ENCODE measurements at places on chromosomes 4 and X. TPM values are rescaled to one million over a fixed set of nuclear protein-coding genes. Genes with fewer than 3 reads are reported as not detected.

The TMPRSS11E gene
- total RNA-seq: 15.2 TPM

The GLRA2 gene
- not detected for total RNA-seq

The BDH2 gene
- 38.0 TPM for total RNA-seq

The AFP gene
- not detected for total RNA-seq

The CFAP299 gene
- not detected for total RNA-seq

The ARSJ gene
- 0.77 TPM for total RNA-seq

The FNIP2 gene
- 8.9 TPM for total RNA-seq

The GPR78 gene
- 6.2 TPM for total RNA-seq

The VCX gene
- 0.64 TPM for total RNA-seq

DNA sequence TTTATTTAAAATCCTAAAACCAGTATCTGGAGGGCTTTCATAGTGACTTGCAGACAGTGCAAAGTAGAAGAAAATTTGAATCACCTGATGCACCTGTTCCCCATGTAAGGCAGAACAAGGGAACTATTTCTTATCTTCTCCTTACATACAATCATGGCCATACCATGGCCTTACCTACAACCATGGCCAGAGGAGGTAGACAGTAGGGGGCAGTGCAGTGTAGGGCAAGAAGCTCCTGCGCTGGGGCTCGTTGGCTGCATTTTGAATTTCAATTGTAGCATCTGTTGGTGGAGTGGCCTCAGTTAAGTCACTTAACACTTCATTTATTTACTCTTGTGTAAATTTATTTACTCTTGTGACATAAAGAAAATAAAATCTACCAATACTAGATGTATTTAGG is 33.0 kb downstream of the GALNTL6 start:
- no peaks in the 10 kb centered on the region for H3K36me3 ChIP-seq
- no peaks in the 10 kb centered on the region for H3K27me3 ChIP-seq
- no peak overlapping the region for H3K4me3 ChIP-seq
- H3K27ac ChIP-seq: no peak overlapping the region

DNA sequence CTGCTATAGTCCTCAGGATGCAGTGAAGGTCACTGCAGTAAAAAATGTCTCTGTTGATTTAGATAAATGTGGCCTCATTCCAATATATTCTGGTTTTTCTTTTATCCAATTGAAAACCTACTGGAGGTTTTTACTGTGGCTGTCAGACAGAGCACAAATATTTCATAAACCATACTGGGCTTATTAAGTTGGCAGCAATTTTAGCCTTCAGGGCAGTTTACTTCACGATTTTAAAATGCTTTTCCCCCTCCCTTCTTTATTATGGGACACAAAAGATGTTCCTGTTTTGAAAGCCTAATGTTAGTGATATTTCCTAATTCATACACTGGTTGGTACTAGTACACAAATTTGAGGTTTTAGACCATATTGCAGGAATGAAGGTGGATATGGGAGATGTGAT is 939.4 kb downstream of the C4orf33 start:
- H3K27me3 ChIP-seq: no peaks in the 10 kb centered on the region
- peaks cover 5% of the 10 kb centered on the region for H3K4me1 ChIP-seq
- H3K27ac ChIP-seq: no peak overlapping the region
- H3K36me3 ChIP-seq: no peaks in the 10 kb centered on the region

DNA sequence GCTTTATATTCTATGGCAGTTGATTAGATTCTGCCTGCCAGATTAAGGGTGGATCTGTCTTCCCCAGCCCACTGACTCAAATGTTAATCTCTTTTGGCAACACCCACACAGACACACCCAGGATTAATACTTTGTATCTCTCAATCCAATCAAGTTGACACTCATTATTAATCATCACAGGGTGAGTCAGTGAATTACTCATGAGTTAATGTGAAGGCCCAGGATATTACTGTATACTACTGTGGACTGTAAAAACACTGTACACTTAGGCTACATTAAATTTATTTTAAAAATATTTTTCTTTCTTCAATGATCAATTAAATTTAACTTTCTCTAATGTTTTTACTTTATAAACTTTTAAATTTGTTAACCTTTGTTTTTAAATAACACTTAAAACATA is 87.7 kb downstream of the NAP1L3 start:
- H3K4me3 ChIP-seq: no peak overlapping the region
- H3K27ac ChIP-seq: no peak overlapping the region
- H3K27me3 ChIP-seq: no peaks in the 10 kb centered on the region
- H3K36me3 ChIP-seq: no peaks in the 10 kb centered on the region

- no peak overlapping the region for H3K27ac ChIP-seq
- DNase-seq: no peak
- no peak overlapping the region for H3K4me3 ChIP-seq
- no peaks in the 10 kb centered on the region for H3K27me3 ChIP-seq
- no peaks in the 10 kb centered on the region for H3K4me1 ChIP-seq
Observed at GRCh38 chrX:108456971-108457477, 17.4 kb downstream of the COL4A5 start.

DNA sequence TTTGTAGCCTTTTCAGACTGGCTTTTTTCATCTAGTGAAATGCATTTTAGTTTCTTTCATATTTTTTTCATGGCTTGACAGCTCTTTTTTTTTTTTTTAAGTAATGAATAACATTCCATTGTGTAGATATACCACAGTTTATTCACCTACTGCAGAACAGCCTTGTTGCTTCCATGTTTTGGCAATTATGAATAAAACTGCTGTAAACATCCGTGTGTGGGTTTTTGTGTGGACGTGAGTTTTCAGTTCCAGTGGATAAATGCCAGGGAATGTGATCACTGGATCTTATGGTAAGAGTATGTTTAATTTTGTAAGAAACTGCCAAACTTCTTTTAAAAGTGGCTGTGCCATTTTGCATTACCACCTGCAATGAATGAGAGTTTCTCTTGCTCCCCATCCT is 160.8 kb downstream of the SOWAHB start:
- no peak for DNase-seq
- H3K36me3 ChIP-seq: peaks cover 30% of the 10 kb centered on the region
- H3K27ac ChIP-seq: no peak overlapping the region
- peaks cover 11% of the 10 kb centered on the region for H3K4me1 ChIP-seq
- H3K4me3 ChIP-seq: no peak overlapping the region
- no peaks in the 10 kb centered on the region for H3K27me3 ChIP-seq

GRCh38 chr4:60034361-60034760 is 1165.8 kb upstream of the ADGRL3 start:
- no peaks in the 10 kb centered on the region for H3K4me1 ChIP-seq
- no peaks in the 10 kb centered on the region for H3K36me3 ChIP-seq
- H3K27me3 ChIP-seq: no peaks in the 10 kb centered on the region
- no peak overlapping the region for H3K4me3 ChIP-seq

GRCh38 chr4:675036-675882 is 917 bp downstream of the MYL5 start:
- no peaks in the 10 kb centered on the region for H3K4me1 ChIP-seq
- peak overlapping the region; percentile 87 for H3K4me3 ChIP-seq
- no peak for DNase-seq

DNA sequence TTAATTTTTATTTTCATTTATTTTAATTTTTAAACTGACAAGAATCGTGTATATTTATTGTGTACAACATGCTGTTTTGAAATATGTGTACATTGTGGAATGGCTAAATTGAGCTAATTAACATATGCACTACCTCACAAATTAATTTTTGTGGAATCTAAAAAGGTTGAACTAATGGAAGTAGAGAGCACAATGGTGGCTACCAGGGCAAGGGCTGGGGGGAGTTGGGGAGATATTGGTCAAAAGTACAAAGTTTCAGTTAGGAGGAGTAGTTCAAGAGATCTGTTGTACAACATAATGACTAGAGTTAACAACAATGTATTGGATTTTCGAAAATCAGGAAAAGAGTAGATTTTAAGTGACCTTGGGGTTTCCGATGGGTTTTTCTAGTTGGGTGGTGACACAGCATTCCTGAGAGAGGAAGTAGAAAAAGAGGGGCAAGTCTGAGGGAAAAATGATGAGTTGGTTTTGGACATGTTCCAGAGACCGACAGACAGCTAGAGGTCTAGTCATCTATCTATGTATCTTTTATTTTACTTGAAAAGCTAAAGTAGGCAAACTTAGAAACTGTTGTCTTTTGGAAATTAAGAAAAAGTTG is 23.2 kb downstream of the APOO start:
- H3K4me1 ChIP-seq: no peaks in the 10 kb centered on the region
- no peak overlapping the region for H3K27ac ChIP-seq
- H3K36me3 ChIP-seq: no peaks in the 10 kb centered on the region
- H3K27me3 ChIP-seq: no peaks in the 10 kb centered on the region
- no peak overlapping the region for H3K4me3 ChIP-seq
- DNase-seq: no peak

GRCh38 chr4:915595-915994 is 16.5 kb downstream of the GAK start:
- H3K27me3 ChIP-seq: no peaks in the 10 kb centered on the region
- H3K36me3 ChIP-seq: peaks cover 13% of the 10 kb centered on the region

- H3K27me3 ChIP-seq: no peaks in the 10 kb centered on the region
- H3K27ac ChIP-seq: no peak overlapping the region
- no peak overlapping the region for H3K4me3 ChIP-seq
- H3K4me1 ChIP-seq: peaks cover 5% of the 10 kb centered on the region
- peaks cover 11% of the 10 kb centered on the region for H3K36me3 ChIP-seq
- DNase-seq: no peak
Observed at GRCh38 chr4:101102114-101102742, 245.1 kb downstream of the PPP3CA start.

GRCh38 chr4:46645126-46645525 is 255.2 kb upstream of the GABRA2 start:
- no peak overlapping the region for H3K4me3 ChIP-seq
- no peaks in the 10 kb centered on the region for H3K4me1 ChIP-seq
- no peaks in the 10 kb centered on the region for H3K27me3 ChIP-seq

- no peaks in the 10 kb centered on the region for H3K36me3 ChIP-seq
- DNase-seq: no peak
- no peak overlapping the region for H3K4me3 ChIP-seq
- no peaks in the 10 kb centered on the region for H3K27me3 ChIP-seq
Observed at GRCh38 chr4:119962631-119963030, 104.0 kb downstream of the MAD2L1 start.

GRCh38 chr4:73723928-73724327 is 16.4 kb upstream of the CXCL8 start:
- no peaks in the 10 kb centered on the region for H3K27me3 ChIP-seq
- DNase-seq: no peak
- no peaks in the 10 kb centered on the region for H3K4me1 ChIP-seq
- no peak overlapping the region for H3K27ac ChIP-seq

DNA sequence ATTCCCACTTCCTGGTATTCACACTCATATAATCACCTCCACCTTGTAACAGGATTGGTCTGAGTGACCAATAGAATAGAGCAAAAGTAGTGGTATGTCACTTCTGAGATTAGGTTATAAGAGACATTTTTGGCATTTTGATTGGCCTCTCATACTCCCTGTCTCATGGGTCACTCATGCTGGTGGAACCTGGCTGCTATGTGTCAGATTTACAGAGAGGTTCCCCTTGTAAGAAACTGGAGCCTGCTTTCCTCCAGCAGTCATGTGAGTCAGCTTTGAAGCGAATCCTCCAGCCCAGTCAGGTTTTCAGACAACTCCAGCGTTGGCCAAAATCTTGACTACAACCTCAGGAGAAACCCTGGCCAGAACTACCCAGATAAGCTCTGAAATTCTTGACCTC is 2.6 kb upstream of the OTUD4 start:
- H3K4me3 ChIP-seq: no peak overlapping the region
- no peaks in the 10 kb centered on the region for H3K4me1 ChIP-seq
- DNase-seq: no peak
- no peaks in the 10 kb centered on the region for H3K27me3 ChIP-seq

GRCh38 chrX:97481228-97481627 is 597.5 kb downstream of the RPA4 start:
- H3K4me3 ChIP-seq: no peak overlapping the region
- no peak overlapping the region for H3K27ac ChIP-seq
- H3K4me1 ChIP-seq: no peaks in the 10 kb centered on the region
- DNase-seq: no peak
- H3K36me3 ChIP-seq: no peaks in the 10 kb centered on the region

DNA sequence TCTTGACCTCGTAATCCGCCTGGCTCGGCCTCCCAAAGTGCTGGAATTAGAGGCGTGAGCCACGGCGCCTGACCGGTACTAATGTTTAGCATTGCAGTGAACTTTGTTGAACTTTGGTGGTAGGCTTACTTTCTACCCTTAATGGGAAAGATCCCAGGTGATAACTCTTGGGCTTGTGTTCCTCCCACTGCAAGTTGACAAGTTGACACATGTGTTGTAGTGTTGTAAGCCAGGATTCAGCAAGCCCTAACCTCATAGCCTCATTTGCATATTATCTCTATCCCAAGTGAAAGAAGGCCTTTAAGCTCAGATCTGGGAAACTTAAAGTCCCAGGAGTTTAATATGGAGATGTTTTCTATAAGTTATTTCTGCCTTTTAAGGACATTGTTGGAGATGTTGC is 80.0 kb upstream of the CLCN4 start:
- no peak for DNase-seq
- no peaks in the 10 kb centered on the region for H3K4me1 ChIP-seq
- no peaks in the 10 kb centered on the region for H3K27me3 ChIP-seq
- no peaks in the 10 kb centered on the region for H3K36me3 ChIP-seq

DNA sequence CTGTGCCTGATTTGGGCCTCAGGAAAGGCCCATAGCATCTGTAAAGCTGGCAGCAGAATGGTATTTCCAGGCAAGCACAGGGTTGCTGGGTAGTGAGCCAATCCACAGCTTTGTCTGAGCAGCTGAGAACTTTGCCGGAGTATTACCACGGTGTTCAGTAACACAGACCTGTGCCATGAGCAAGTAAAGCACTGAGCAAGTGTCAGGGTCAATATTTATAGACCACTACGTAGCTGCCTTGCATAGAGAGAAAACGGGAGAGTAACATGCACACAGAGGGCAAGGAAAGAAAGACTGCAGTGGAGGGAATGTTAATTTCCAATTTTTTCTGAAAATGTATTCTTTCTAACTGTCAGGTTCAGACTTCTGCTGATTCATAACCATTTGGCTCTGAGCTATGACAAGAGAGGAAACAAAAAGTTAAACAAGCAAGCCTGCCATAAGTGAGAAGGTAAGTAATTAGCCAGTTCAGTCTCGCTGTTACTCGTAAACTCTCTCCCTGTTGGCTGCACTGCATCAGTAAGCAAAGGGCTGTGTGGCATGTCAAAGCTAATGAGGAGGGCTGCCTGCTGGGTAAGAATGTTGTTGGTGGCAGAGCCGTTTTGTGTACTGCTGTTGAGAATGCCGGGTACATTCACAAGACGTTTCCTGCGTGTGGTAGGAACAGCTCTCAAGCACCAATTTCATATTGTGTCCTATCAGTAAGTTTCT is 238.1 kb downstream of the BMPR1B start:
- no peaks in the 10 kb centered on the region for H3K27me3 ChIP-seq
- H3K4me3 ChIP-seq: no peak overlapping the region
- H3K4me1 ChIP-seq: peaks cover 5% of the 10 kb centered on the region
- H3K27ac ChIP-seq: peak overlapping the region; percentile 42

DNA sequence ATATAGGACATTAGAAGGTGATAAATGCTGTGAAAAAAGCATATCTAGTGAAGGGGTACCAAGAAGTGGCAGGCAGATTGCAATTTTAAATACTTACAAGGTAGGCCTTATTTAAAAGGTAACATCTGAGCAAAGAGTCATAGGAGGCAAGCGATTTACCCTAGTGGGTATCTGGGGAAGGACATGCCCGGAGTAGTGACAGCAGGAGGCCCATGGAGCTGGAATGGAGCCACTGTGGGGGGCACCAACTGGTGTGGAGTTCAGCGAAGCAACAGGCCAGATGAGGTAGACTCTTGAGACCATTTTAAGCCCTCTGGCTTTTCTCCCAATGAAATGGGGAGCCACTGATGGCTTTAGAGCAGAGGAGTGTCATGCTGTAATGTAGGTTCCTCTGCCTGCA is 37.3 kb downstream of the SEC24D start:
- H3K27me3 ChIP-seq: no peaks in the 10 kb centered on the region
- no peaks in the 10 kb centered on the region for H3K4me1 ChIP-seq
- peaks cover 88% of the 10 kb centered on the region for H3K36me3 ChIP-seq
- no peak overlapping the region for H3K27ac ChIP-seq
- peak; percentile 73 for DNase-seq
- H3K4me3 ChIP-seq: no peak overlapping the region
